Endothelial cell (in vitro differentiated cells): ENCODE measurements at places on chromosomes 6 and 20. TPM values are rescaled to one million over a fixed set of nuclear protein-coding genes. Genes with fewer than 3 reads are reported as not detected.

Gene TREML2
- 0.10 TPM for total RNA-seq

Gene TGM3
- not detected for total RNA-seq

Gene BPIFA1
- total RNA-seq: not detected

Gene TMC2
- not detected for total RNA-seq

Gene MPC1
- total RNA-seq: 23.7 TPM

Gene MCHR2
- total RNA-seq: not detected

Gene MICB
- total RNA-seq: 3.6 TPM

- no peak for DNase-seq
Measured at GRCh38 chr6:168724033-168724432, 283.0 kb downstream of the SMOC2 start.

- DNase-seq: no peak
Measured at GRCh38 chr20:32922466-32922865, 63.7 kb downstream of the EFCAB8 start.

DNA sequence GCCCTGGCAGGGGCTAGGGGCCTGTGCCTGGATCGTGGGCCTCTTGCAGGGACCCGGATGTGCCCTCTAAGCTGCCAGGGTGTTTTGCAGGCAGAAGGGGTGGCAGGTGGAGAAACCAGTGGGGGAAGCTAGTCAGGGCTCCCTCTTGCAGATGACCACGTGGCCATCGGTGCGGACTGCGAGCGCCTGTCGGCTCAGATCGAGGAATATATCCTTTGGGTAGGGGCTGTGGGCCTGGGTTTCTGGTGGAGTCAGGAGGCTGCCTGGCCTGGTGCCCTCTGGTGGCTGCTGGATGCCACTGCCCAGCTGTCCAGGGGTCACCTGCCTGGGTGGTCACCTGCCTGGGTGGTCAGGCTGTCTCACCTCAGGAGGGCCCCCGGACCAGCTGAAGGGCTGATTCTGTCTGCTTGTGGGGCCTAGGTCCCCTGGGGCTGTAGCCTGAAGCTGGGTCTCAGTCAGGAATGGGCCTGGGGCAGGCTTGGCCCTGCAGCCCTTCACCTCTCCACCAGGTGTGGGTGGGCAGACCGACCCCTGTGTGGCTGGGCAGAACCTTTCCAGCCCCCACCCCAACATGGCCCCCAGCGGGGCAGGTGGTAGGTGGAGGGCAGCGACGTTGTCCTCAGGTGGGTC, 6.7 kb downstream of the TCEA2 start:
- DNase-seq: peak; percentile 75

- no peak for DNase-seq
Measured at GRCh38 chr6:150987371-150987828, 121.9 kb downstream of the MTHFD1L start.

- DNase-seq: no peak
Measured at GRCh38 chr6:153624528-153624927, 414.5 kb upstream of the OPRM1 start.

DNA sequence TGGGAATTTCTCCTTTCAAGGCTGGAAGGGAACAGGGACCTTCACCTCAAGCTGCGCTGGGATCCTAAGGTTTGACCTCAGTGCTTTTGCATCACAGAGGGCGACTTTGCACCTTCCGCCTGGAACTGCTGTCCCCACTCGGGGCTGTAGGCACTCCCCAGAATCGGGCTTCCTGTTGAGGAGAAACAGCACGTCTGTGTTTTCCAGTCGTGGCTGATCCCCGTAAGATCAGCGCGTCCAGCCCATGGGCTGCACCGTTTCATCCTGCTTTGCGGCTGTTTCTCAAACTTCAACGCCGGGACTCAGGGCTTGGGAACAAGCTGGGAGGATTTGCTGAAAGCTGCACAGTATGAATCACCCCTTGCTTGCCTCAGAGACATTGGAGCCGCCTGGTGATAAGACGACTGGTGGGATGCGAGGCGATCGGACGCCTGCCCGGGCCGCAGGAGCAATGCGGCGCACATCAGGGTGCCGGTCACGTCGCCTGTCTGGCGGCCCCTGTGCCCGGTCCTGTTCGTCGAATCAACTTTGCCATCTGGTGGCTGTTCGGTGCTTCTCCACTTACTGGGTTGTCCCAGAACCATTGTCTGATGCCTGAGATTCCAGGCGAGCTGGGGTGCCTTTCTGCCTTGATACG, 53.6 kb upstream of the FRMD1 start:
- DNase-seq: peak; percentile 60

GRCh38 chr6:160979061-160979708, 12.4 kb upstream of the MAP3K4 start:
- no peak for DNase-seq

GRCh38 chr20:58993332-58994248, 12.5 kb downstream of the NELFCD start:
- no peak for DNase-seq

GRCh38 chr6:28336284-28337120, 554 bp upstream of the ZSCAN31 start:
- DNase-seq: no peak

DNA sequence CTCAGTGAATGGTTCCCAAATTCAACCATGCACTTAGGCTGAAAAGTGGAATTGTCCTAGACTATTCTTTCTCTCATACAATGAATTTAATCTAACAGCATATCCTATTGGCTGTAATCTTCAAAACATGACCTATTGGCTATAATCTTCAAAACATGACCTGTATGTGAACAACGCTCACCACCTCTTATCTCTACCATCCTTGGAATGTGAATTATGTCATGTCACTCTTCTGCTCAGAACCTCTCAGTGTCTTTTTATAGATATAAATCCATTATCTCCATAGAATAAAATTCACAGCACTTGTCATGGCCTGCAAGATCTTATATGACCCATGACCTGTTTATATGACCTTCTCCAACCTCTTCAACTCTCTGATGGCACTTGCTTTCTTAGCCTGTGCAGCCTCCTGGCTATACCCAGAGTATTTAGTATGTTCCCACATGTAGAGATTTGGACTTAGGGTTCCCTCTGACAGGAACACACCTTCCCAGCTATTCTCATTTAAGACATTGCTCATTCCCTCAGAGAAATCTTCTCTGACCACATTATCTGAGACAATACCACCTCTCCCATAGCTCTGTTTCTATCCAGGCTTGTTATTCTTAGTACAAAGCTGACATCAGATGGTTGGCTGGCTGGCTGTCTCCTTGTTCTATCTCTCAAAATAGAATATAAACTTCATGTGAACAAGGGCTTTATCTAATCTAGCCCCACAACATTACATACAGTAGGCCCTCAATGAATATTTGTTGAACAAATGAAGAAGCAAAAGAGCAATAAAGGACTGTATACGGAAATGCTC, 275.0 kb upstream of the PREP start:
- DNase-seq: no peak

DNA sequence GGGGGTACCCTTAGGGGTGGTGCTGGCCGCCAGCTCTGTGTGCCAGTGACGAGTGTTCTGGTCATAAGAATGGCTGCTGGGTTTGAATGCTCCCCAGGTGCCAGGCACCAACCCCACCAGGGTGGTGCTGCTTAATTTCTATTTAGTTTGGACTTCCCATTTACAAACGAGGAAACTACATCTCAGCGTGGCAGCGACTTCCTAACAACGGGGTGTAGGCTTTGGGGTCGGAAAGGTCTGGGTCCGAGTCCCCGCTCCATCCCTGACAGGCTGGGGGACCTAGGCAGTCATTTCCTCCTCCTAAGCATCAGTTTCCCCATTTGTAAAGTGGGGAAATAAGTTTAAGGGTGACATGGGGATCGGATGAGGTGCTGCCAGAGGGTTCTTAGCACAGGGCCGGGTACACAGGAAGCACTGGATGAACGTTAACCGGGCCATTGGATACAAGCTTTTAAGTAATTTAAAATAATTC, 30.3 kb downstream of the CEBPB start:
- no peak for DNase-seq

DNA sequence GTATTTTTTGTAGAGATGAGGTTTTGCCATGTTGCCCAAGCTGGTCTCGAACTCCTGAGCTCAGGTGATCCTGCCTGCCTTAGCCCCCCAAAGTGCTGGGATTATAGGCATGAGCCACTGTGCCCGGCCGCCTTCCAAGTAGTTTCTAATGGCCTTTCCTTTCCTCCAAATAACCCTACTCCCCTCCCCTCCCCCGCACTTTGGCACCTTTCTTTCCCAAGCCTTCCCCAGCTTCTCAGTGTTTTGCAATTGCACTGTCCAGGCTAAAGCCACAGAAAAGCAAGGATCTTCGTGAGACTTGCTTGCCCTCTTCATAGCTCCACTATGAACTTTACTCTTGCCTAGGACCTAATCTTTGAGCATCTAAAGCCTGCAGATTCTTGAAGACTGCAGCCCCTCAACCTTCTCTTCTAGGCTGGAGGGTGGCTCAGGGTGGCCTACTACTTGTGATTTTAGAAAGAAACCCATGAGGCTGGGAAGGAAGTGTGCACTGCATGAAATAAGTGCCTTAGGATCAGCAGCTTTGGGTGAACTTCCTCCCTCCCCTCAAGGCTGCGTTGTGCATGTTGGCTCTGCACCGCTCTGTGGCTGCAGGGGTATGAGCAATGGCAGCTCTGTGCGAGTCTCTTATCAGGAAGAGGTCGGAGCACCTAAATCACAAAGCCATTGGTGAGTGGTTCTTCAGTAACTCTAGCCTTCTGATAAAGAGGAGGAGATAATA, 152.4 kb upstream of the SNX9 start:
- no peak for DNase-seq

GRCh38 chr6:124868481-124868880, 93.8 kb upstream of the RNF217 start:
- no peak for DNase-seq

- DNase-seq: peak; percentile 18
Measured at GRCh38 chr6:41200296-41200900, 551 bp downstream of the TREML2 start.

DNA sequence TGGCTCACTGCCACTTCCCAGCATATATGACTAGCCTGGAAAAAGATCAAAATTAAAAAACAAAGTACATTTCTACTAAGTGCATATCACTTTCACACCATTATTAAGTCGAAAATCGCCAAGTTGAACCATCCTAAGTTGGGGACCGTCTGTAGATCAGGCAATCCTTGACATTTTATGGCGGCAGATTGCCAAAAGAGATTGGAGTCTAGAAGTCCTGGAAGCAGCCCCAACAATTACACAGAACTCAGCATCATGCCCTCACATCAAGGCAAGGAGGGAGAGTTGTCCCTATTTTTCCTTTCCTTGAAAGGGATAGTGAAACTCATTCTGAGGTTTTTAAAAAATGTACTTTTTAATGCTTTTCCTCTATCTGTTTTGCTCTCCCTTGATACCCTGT, 30.7 kb downstream of the SLC22A3 start:
- no peak for DNase-seq

GRCh38 chr6:127566651-127567050, 10.3 kb upstream of the C6orf58 start:
- DNase-seq: no peak

DNA sequence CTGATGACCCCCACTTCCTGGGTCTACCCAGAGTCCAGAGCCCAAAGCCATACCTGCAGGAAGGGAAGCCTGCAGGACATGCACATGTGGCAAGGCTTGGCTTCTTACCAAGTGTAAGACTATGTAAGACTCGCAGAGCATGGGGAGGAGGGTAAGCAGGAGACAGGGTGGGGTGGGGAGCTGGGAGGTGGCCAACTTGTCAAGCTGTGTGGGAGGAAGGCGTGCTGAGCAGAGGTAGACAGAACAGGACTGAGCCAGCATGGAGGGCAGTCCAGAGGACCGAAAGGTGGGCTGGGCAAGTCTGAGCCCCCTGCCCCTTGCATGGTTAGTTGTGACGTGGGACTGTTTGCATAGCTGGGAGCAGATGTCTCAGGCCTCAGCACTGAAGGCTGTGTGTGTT, 53.4 kb upstream of the RNF24 start:
- DNase-seq: no peak

DNA sequence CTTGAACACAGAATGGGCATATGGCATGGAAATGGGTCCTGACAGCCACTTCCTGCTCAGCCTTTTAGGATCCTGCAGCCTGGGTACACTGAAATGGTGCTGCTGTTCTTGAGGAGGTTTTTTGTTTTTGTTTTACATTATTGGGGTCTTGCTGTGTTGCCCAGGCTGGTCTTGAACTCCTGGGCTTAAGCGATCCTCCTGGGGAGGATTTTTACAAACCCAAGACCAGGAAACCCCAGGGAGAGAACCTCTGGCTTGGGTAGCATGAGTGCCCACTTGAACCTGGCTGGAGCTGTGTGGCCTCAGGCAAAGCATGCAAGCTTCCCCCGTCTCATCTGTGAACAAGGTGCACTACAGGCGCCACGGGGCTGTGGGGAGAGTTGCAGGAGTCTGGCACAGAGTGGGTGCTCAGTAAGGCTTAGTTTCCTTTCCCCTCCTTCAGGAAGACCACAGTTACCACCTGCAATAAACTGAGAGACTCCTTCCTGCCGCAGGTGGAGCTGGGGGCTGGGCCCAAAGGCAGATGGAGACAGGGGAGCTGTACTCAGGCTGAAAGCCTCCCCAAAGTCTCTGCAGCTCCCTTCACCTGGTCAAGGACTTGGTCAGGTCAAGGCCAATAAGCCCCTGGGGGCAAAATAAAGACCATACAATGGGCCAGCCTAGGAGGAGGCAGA, 1.8 kb downstream of the SLA2 start:
- DNase-seq: no peak

DNA sequence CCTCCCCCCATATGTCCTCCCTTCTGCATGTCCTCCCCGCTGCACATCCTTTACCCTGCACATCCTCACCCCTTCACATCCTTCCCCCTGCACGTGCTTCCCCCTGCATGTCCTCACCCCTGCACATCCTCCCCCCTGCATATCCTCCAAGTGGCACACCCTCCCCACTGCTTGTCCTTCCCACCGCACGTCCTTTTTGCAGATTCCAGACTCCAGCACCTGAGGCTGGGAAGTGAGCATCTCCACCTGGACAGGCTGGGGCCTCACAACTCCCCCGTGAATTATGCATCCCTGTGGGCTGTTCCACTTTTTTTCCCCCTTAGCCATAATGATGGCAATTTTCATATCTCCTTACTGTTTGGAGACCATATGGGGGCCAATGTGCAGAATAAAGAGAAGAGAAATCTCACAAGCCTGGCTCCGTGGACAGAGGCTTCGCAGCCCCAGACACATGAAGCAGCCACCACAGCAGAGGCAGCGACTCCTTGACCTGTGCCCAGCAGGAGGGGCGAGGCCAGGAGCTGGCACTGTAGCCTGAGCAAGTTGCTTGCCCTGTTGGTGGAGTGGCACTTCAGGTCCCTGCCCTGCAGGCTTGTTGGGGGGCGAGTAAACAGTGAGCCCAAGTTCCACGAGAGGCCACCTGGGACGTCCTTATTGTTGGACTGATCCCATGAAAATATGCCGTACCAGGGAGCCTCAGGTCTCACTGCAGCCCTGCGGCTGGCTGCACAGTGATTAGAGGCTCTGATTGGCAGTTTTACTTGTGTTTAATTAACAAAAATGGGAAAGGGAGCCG, 113.1 kb downstream of the SYNDIG1 start:
- no peak for DNase-seq
